ENCODE measurements at places on chromosomes 12 and 14. TPM values are rescaled to one million over a fixed set of nuclear protein-coding genes. Genes with fewer than 3 reads are reported as not detected.

DNA sequence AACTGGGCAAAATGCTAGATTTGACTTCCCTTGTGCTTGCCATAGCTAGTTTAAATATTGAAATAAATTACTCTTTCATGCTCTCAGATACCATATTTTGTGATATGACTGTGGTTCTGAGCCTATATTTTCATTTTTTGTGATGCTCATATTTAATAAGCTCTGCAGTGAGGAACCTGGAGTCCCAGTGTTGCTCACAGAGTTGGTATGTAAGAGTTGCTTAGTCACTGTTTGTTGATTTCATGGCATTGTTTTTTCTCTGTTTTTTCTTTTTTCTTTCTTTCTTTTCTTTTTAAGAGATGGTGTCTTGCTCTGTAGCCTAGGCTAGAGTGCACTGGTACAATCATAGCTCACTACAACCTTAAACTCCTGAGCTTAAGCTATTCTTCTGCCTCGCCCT lies 750.5 kb upstream of the TMEM132C start:
- no peaks in the 10 kb centered on the region for H3K36me3 ChIP-seq
- peaks cover 23% of the 10 kb centered on the region for H3K4me1 ChIP-seq
- no peak for DNase-seq
- H3K4me3 ChIP-seq: no peak overlapping the region
- H3K27me3 ChIP-seq: no peaks in the 10 kb centered on the region

GRCh38 chr12:28237423-28237822 lies 47.2 kb downstream of the CCDC91 start:
- no peaks in the 10 kb centered on the region for H3K36me3 ChIP-seq
- H3K4me3 ChIP-seq: no peak overlapping the region
- no peak for DNase-seq
- no peak overlapping the region for H3K27ac ChIP-seq

GRCh38 chr14:23120541-23121251 lies 1.6 kb upstream of the CEBPE start:
- no peak overlapping the region for H3K4me3 ChIP-seq
- no peaks in the 10 kb centered on the region for H3K27me3 ChIP-seq
- no peak overlapping the region for H3K27ac ChIP-seq
- no peaks in the 10 kb centered on the region for H3K36me3 ChIP-seq
- DNase-seq: peak; percentile 85

GRCh38 chr12:16562435-16562834 lies 43.5 kb downstream of the LMO3 start:
- DNase-seq: no peak
- H3K4me1 ChIP-seq: no peaks in the 10 kb centered on the region
- H3K4me3 ChIP-seq: no peak overlapping the region
- no peak overlapping the region for H3K27ac ChIP-seq
- H3K36me3 ChIP-seq: no peaks in the 10 kb centered on the region

- H3K4me1 ChIP-seq: no peaks in the 10 kb centered on the region
- H3K36me3 ChIP-seq: no peaks in the 10 kb centered on the region
- no peak overlapping the region for H3K27ac ChIP-seq
- no peak overlapping the region for H3K4me3 ChIP-seq
- H3K27me3 ChIP-seq: 0 out of 2 replicates have a peak, but pooled peaks cover 8% of the 10 kb centered on the region
- DNase-seq: peak; percentile 11
Observed at GRCh38 chr12:4044736-4045730, 171.8 kb upstream of the PARP11 start.

DNA sequence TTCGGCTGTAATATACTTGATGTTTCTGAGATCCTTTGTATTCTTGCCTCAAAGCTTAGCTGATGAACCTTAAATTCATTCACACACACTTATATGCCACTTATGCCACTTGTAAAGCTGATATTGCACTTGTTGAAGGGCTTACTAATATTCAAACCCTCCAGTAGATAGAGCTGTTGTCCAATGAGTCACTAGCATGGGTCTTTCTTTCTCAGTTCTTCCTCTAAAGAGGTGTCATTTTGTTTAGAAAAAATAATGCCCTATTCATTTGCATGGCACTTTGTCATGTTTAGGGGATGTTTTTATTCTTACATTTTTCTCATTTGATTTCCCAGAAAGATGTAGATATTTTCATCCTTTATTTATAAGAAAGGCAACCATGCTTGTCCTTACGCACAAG lies 56.4 kb downstream of the MON2 start:
- no peak for DNase-seq
- no peaks in the 10 kb centered on the region for H3K4me1 ChIP-seq
- no peaks in the 10 kb centered on the region for H3K27me3 ChIP-seq
- H3K27ac ChIP-seq: no peak overlapping the region
- H3K4me3 ChIP-seq: no peak overlapping the region

GRCh38 chr12:125346362-125346761 lies 281.1 kb downstream of the AACS start:
- no peaks in the 10 kb centered on the region for H3K4me1 ChIP-seq
- H3K4me3 ChIP-seq: no peak overlapping the region
- no peaks in the 10 kb centered on the region for H3K36me3 ChIP-seq
- H3K27ac ChIP-seq: no peak overlapping the region
- no peak for DNase-seq

DNA sequence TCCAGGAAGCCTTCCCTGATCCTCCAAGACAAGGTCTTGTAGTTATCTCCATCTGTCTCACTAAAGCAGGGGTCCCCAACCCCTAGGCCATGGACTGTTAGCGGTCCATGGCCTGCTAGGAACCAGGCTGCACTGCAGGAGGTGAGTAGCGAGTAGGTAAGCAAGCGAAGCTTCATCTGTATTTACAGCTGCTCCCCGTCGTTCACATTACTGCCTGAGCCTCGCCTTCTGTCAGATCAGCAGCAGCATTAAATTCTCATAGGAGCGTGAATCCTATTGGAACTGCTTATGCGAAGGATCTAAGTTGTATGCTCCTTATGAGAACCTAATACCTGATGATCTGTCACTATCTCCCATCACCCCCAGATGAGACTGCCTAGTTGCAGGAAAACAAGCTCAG lies 12.4 kb upstream of the NFYB start:
- no peaks in the 10 kb centered on the region for H3K36me3 ChIP-seq
- no peaks in the 10 kb centered on the region for H3K27me3 ChIP-seq
- no peak overlapping the region for H3K27ac ChIP-seq

DNA sequence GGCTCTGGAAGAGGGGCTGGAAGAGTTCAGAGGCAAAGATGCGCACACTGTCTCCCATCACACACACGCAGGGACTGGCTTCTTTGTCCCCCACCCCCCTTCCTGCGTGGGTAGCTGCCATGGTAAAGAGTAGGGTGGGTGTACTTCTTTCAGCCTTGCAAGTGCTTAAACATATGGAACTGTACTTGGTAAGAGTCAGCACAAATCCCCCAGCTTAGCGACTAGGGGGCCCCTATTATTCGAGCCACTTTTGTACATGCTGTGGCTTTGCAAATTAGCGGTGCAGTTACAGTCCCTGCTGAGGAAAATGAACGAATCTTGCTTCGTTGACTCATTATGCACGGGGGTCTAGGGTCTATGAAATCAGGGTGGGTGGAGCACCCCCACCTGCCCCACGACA lies 123.8 kb downstream of the AACS start:
- no peak for DNase-seq
- no peak overlapping the region for H3K27ac ChIP-seq
- H3K4me1 ChIP-seq: peaks cover 9% of the 10 kb centered on the region

DNA sequence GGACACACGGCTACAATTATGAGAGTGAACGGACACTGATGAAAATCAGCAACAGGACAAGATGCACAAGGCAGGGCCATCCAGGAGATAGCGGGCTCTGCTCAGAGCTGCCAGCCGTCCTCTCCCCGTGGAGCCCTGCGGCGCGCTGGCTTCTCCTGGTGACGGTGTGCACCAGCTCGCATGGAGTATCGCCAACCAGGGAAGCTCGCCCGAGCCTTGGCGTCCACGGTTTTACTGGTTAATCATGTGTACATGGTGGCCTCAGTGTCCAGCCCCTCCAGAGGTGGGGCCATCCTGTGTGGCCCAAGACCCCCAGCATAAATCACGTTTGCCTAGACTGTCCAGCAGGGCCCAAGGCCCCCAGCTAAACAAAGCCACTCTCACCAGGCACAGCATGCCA lies 31.2 kb upstream of the DYNC1H1 start:
- no peaks in the 10 kb centered on the region for H3K27me3 ChIP-seq
- H3K4me1 ChIP-seq: peaks cover 1% of the 10 kb centered on the region
- H3K36me3 ChIP-seq: 0 out of 2 replicates have a peak, but pooled peaks cover 4% of the 10 kb centered on the region
- DNase-seq: no peak

- peak within 1 kb of the TSS; percentile 74 for H3K4me3 ChIP-seq
- H3K4me1 ChIP-seq: peaks cover 16% of the 10 kb centered on the region
- peaks cover 9% of the 10 kb centered on the region for H3K27me3 ChIP-seq
- H3K36me3 ChIP-seq: no peaks in the 10 kb centered on the region
- peak; percentile 93 for DNase-seq
Observed at GRCh38 chr14:23555882-23556699, at the start of gene THTPA. THTPA (plus strand) TSS chr14:23556271; CDS start chr14:23556758, 487 bp downstream.

GRCh38 chr14:90319173-90319572 lies 12.6 kb downstream of the NRDE2 start:
- H3K4me3 ChIP-seq: no peak overlapping the region
- H3K36me3 ChIP-seq: peaks cover 29% of the 10 kb centered on the region
- H3K27me3 ChIP-seq: no peaks in the 10 kb centered on the region
- DNase-seq: no peak
- no peak overlapping the region for H3K27ac ChIP-seq
- H3K4me1 ChIP-seq: peaks cover 7% of the 10 kb centered on the region

DNA sequence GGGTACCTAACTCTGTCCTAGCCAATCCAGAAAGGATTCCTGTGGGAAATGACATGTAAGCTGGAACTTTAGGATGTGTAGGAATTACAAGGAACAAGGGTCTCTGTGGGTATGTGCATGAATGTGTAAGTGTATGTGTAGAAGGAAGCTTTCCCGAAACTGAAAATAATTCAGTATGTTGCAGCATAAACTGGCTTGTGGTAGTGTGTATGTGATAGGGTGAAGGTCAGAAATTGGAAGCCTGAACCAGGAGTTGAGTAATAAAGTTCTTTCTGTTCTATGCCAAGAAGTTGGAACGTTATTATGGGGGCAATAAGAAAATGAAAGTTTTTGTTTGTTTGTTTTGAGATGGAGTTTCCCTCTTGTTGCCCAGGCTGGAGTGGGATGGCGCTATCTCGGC lies 323.1 kb upstream of the KITLG start:
- no peaks in the 10 kb centered on the region for H3K27me3 ChIP-seq
- H3K27ac ChIP-seq: no peak overlapping the region
- H3K36me3 ChIP-seq: no peaks in the 10 kb centered on the region
- DNase-seq: no peak
- H3K4me1 ChIP-seq: no peaks in the 10 kb centered on the region

GRCh38 chr14:54221971-54222370 lies 174.8 kb upstream of the CDKN3 start:
- no peak overlapping the region for H3K4me3 ChIP-seq
- H3K27ac ChIP-seq: no peak overlapping the region
- H3K36me3 ChIP-seq: no peaks in the 10 kb centered on the region
- no peaks in the 10 kb centered on the region for H3K27me3 ChIP-seq
- no peak for DNase-seq
- no peaks in the 10 kb centered on the region for H3K4me1 ChIP-seq

DNA sequence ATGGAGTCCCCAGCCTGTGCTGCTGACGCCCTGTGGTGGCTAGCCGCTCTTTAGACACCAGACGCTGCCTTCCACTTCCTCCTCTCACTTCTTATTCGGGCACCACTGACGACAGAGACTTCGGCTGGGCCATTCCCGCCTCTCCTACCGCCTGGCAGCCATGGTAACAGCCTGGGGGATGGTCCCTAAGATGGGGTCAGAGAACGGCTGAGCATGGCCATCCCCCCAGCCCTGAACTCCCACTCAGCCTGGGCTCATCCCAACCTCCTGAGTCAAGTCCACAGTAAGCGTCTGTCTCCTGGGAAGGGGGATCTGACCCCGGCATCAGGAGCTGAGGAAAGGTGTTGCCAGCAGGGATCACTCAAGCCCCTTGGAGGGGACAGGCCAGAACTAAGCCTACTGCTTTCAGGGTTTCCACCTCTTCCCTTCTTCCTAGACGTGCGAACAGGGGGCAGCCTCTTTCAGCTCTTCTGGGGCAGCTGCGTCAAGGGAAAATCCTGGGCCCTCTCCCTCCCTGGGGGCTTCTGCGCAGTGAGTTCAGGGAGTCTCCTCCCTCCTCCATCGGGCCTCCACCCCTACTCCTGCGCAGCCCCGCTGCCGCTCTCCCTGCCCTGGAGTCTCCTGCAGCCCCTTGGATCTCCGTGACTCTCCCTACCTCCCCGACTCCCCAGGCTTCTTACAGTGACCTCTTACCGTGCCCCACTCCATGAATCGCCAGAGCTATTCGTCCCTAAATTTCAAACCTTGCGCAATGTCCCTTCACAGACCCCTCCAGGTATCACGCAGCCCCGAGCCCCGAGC lies 643 bp upstream of the TAMALIN start:
- H3K36me3 ChIP-seq: peaks cover 9% of the 10 kb centered on the region
- H3K27me3 ChIP-seq: peaks cover 14% of the 10 kb centered on the region
- peaks cover 28% of the 10 kb centered on the region for H3K4me1 ChIP-seq
- no peak for DNase-seq
- H3K4me3 ChIP-seq: peak overlapping the region; percentile 61
- H3K27ac ChIP-seq: no peak overlapping the region

- peaks cover 19% of the 10 kb centered on the region for H3K36me3 ChIP-seq
- H3K4me1 ChIP-seq: peaks cover 46% of the 10 kb centered on the region
- H3K4me3 ChIP-seq: peak within 1 kb of the TSS; percentile 25
- 0 out of 2 replicates have a peak, but pooled peaks cover 6% of the 10 kb centered on the region for H3K27me3 ChIP-seq
- peak; percentile 74 for DNase-seq
Observed at GRCh38 chr12:57549909-57550640, at the start of gene KIF5A. KIF5A (plus strand) TSS chr12:57550044; CDS start chr12:57550272, 228 bp downstream.

DNA sequence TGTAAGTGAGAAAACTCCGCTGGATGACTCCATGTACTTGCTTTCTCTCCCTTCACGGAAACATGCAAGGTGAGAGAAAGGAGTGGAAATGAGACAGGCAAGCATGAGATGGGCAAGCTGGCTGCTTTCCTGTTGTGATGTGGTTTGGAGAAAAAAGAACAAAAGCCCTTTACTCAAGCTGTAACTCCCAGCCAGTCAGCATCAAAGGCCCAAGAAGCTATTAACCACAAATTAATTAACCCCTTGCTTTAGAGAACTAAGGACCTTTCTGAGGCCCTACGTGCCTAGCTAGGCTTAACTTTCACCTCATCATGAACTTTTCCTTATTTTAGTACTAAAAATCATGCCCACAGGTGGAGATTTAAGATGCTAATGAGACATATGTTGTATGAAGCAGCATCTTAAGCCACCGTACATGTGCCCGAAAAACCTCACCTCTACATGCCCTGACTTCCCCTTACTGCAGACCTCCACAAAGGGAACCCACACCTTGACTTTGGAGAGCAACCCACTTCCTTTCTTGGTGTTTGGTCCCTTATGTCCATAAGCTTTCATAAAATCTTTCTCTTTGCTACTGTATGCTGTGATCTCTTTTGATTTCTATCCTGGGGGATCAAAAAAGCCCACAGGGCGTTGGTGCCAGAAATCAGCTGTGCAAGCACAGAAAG lies 87.0 kb downstream of the GALNT8 start:
- H3K36me3 ChIP-seq: no peaks in the 10 kb centered on the region
- peaks cover 54% of the 10 kb centered on the region for H3K27me3 ChIP-seq

ACSS3 gene
- 0.28 TPM for total RNA-seq

CCDC177 gene
- not detected for total RNA-seq

PGF gene
- 0.79 TPM for total RNA-seq

ACRBP gene
- not detected for total RNA-seq

GALNT8 gene
- not detected for total RNA-seq

IRAK3 gene
- total RNA-seq: not detected

PDE3A gene
- total RNA-seq: 0.13 TPM

ACSM4 gene
- not detected for total RNA-seq

RBM19 gene
- 433 TPM for total RNA-seq

CCDC60 gene
- not detected for total RNA-seq

PAH gene
- total RNA-seq: not detected

ABCD4 gene
- total RNA-seq: 12.3 TPM

SLC39A2 gene
- total RNA-seq: not detected

NR1H4 gene
- not detected for total RNA-seq

PTPN11 gene
- 88.8 TPM for total RNA-seq

Data from SJSA1 (cell line).